ENCODE measurements at places on chromosomes 1 and 21.

DNA sequence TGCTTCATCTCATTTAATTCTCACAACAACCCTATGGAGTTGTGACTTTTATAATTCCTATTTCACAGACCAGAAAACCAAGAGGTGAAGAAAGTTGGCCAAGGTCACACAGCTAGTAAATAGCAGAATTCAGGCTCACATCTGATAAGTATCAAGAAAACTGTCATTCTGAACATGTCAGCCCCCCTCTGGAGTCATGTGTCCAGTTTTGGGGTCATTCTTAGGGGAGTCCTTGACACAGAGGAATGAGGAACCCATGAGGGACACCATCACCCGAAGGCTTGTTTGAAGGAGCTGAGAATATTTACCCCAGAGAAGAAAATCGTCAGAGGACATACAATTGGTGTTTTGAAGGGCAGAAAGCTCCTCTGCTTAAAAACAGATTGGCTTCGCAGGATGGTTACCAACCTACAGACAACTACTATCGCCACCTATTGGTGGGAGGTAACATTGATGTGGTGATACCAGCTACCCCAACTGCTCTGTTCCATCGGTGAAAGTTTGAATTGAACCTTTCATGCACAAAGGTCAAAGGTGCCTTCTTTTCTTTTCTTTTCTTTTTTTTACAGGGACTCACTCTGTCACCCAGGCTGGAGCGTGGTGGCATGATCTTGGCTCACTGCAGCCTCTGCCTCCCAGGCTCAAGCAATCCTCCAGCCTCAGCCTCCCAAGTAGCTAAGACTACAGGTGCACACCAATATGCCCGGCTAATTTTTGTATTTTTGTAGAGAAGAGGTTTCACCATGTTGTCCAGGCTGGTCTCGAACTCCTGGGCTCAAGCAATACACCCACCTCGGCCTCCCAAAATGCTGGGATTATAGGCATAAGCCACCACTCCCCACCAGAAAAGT, 31.3 kb downstream of the NCMAP start:
- peak; percentile 63 for DNase-seq

DNA sequence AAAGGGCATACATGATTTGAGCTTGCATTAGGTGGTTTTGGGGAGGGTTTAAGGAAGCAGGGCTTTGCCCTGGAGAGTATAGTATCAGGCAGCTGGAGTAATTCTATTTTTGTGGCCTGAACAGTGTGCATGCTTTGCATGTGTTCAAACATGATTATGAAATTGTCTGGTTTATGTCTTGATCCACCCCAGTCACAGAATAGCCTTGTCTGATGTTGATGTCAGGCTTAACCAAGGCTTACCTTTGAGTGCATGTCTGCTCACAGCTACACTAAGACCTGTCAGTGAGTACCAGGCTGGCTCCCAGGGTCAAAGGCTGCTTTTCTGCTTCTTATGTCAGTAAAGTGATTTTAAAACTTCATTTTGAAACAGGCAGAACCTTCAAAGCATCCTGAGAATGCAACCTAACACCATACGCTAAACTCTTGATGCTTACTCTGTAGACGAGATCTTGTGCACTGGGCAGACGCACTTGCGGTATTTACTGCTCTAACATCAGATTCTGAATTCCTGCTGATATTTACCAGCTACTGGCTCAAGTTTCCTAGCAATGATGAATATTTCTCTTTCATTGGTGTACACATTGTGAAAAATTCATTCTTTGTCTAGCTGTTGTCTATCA, 78.9 kb downstream of the MAP3K21 start:
- DNase-seq, result no peak

DNA sequence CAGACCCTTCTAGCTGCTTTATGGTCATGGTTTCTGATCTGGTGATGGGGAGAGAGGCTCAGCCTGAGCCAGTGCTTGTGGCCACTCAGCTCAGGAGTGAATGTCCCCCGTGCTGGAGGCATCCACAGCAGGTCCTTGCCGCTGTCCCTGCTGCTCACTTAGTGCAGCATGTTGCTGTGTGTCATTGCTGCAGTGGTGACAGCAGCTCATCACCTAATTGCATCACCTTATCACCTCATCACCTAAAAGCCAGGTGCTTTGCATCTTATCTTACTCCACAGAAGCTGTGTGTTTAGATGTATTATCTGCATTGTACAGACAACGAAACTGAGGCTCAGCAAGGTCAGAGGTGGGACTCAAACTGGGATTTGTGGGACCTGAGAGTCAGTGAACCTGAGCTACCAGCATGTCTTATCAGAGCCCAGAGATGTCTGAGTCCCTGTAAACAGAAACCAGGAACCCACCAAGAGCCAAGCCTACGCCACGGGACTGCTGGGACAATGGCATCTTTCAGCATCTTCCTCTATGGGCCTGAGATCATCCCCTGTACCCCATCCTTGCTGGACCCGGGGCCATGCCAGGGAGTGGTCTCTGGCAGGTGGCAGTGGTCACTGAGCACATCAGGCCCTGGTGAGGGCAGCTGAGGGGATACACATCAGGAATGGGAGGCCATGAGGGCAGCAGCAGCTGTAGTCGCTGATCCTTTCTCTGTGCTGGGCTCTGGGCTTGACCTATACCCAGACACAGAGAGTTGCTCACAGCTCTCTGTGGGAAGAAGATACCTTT, 6.5 kb downstream of the PODN start:
- DNase-seq, result no peak

DNA sequence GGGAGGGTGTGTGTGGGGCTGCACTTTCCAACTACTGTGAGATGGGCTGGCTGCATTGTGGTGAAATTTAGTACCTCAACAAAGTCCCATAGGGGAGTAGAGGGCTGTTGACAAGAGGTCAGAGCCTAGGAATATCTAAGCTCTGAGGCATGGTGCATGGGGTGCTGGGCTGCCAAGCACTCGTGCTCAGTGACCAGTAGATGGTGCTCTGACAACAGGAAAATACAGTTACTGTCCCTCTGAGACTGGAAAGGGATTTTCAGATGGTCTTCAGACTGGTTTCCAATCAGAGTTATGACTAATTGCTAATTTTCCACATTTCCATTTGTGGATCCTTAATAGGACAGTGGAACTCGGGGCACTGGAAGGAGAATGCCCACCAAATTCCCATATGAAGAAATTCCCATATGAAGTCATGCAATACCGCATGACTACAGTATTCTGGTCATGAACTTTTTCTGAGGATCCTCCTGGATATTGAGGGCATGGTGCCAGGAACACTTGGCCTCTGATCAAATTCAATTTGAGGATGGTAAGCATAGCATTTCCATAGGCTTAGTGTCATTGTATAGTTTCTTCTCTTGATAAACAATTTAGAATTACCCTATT, 4.1 kb upstream of the CACNA1E start:
- DNase-seq, result peak; percentile 71

GRCh38 chr1:94317790-94318188, 80.4 kb upstream of the ARHGAP29 start:
- DNase-seq, result no peak
